Activated naive CD4-positive, alpha-beta T cell treated with Interleukin-2 at 50 U/mL for 16 hours (primary cell): ENCODE measurements at places on chromosomes 12 and 14.

GRCh38 chr12:27898022-27898421, 74.5 kb downstream of the PTHLH start:
- DNase-seq: no peak

- no peak for DNase-seq
Observed at GRCh38 chr12:122161682-122162081, 12.3 kb downstream of the IL31 start.

DNA sequence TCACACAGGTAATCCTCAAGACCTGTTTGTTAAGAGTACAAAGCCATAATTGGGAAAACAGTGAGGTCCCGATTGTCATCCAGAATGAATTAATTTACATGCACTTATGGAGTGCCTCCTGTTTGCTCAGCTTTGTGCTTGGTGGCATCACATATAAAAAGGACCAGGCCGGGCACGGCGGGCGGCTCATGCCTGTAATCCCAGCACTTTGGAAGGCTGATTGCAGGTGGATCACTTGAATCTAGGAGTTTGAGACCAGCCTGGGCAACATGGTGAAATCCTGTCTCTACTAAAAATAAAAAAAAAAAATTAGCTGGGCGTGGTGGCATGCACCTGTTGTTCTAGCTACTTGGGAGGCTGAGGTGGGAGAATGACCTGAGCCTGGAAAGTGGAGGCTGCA, 247.4 kb downstream of the CACNA1C start:
- no peak for DNase-seq

DNA sequence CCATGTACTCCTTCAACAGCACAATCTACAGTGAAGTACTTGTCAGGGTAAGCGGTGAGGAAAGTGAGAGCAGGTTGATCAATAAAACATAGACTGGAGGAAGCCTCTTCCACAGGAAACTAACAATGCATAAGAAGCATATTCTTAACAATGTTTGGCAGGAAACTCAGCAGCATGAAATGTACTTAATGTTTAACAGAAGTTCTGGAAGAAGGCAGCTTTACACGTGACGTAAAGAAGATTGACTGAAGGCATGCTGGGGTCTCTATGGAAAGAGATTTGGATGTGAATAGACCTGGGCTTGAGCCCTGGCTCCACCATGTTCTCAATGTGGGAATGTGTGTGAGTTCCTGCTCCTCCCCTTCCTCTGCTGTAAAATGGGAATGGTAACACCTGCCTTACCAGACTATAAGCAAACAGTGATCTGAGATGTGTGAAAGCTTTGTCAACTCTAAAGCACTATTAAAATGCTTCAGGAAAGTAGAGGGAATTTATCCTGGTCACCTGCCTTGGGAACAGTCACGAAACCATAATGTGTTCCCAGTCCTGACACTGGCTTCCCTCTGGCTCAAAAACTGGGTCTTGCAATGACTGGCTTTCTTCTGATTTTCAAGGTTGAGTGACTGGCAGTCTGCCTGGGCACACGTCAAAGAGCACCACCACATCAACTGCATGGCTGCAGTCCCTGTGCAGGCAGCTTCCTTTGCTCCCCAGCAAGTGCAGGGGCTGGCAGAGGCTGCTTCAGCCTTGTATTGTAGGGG, 384.6 kb downstream of the APAF1 start:
- DNase-seq: no peak

GRCh38 chr12:25269701-25270100, 19.0 kb upstream of the KRAS start:
- no peak for DNase-seq

DNA sequence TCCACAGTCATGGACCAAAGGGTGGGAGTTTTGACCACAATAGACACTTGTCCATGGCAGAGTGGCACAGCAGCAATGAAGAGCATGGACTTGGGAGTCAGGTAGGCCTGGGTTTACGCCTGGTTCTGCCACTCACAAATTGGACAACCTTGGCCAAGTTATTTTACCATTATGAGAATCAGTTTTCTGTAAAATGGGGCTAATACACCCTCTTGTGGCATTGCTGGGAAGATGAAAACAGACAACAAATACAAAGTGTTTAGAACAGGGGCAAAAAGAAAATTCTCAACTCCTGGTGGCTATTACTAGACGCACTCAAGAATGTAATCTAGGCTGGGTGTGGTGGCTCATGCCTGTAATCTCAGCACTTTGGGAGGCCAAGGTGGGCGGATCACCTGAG, 2.6 kb downstream of the C12orf43 start:
- DNase-seq: no peak

- no peak for DNase-seq
Observed at GRCh38 chr12:69919495-69919894, 94.5 kb downstream of the MYRFL start.

GRCh38 chr12:124786061-124786964, 77.4 kb downstream of the SCARB1 start:
- DNase-seq: no peak

- DNase-seq: no peak
Observed at GRCh38 chr12:2759733-2760132, 35.0 kb upstream of the FKBP4 start.

GRCh38 chr12:65800937-65801336, 23.3 kb upstream of the HMGA2 start:
- no peak for DNase-seq

DNA sequence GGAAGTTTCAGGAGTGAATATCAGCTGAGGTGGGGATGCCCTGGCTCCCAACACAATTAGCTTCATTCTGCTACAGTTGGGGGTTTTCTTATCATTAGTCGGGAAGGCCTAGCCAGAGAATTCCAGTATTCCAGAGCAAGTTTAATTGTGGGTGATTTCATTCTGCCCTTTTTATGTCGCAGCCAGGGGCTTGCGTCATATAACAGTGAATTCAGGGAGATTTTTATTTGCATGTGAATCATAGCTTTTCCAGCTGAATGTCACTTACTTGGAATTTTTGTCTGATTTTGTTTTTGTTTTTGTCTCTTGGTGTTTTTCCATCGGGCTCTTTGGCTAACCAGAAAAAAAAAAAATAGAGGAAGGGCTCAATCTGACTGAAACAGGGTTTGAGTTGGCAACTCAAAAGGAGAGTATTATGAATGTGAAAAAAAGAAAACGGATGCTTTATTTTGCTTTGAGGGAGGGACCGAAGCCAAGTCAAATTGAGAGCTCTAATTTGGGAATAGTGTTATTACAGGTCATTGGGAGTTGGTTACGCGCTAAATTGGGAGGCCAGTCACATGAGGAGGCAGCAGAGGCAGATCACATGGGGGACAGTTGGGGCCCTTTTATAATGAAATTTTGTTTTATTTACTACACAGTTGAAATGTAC, 119.4 kb downstream of the SAMD4A start:
- no peak for DNase-seq

DNA sequence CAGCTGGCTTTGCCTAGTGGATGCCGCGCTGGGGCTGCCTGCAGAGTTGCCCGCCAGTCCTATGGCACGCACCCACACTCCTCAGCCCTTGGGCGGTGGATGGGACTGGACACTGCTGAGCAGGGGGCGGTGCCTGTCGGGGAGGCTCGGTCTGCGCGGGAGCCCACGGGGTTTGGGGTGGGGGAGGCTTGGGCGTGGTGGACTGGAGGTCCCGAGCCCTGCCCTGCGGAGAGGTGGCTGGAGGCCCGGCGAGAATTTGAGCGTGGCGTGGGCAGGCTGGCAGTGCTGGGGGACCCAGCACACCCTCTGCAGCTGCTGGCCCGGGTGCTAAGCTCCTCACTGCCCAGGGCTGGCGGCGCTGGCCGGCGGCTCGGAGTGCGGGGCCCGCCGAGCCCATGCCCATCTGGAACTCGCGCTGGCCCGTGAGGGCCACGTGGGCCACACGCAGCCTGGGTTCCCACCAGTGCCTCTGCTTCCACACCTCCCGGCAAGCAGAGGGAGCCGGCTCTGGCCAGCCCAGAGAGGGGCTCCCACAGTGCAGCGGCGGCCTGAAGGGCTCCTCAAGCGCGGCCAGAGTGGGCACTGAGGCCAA, 68.1 kb downstream of the ETNK1 start:
- no peak for DNase-seq

- DNase-seq: no peak
Observed at GRCh38 chr12:80766897-80767296, 50.2 kb downstream of the MYF5 start.

GRCh38 chr14:88631091-88631490, 68.3 kb downstream of the ZC3H14 start:
- DNase-seq: no peak

DNA sequence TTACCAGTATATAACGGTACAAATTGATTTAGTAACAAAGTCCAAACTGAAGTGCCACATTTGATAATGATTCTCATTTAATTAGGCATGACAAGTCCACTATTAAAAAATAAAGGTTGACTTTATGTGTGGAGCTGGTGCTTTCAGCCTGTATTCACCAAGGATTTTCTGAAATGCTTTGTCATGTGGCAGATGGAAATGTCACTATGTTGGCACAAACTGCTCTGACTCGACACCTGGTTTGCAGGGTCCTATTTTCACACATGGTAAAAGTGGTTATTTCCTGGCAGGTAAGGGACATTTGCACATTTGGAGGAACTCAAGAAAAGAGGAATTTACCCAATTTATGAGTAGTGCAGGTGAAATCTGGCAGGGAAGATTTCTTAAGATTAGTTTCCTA, 572.6 kb upstream of the MDGA2 start:
- no peak for DNase-seq

GRCh38 chr12:43737646-43738045, 20.9 kb downstream of the PUS7L start:
- no peak for DNase-seq

GRCh38 chr14:103489621-103490020, 33.0 kb downstream of the CKB start:
- DNase-seq: no peak

DNA sequence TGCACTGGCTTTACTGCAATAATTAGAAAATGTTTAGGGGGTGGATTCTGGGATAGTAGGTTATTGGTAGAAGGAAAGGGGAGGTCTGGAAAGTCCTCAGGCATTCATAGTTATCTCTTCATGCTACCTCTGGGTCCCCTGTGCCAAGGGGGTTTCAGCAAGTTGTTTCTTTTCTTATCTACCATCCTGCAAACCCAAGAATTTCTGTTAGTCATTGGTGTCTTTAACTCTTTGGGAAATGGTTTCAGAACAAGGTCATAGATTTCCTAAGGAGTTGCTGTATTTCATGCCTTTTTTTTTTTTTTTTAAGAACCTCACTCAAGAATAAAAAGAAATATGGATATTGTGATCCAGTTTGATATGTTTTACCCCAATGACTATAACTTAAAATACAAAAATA, 63.6 kb downstream of the SLC4A8 start:
- DNase-seq: no peak

DNA sequence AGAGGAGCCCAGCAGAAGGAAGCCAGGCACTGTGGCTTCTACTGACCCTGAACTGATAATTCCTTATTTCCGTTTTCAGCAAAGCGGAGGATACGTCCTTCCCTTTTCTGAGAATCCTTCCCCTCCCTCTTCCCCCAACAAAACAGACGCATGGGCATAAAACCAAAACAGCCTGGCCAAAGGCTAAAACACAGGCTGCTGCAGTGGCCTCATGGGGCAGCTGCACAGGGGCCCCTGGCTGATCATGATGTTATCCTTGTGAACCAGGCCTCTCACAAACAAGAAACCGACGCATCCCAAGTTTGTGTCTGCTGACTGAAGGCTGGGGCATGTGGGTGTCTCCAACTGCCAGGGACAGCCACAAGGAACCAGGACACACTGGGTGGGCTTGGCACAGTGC, 23.4 kb upstream of the STON2 start:
- DNase-seq: no peak

GRCh38 chr12:118391424-118391823, 15.1 kb downstream of the SUDS3 start:
- no peak for DNase-seq

DNA sequence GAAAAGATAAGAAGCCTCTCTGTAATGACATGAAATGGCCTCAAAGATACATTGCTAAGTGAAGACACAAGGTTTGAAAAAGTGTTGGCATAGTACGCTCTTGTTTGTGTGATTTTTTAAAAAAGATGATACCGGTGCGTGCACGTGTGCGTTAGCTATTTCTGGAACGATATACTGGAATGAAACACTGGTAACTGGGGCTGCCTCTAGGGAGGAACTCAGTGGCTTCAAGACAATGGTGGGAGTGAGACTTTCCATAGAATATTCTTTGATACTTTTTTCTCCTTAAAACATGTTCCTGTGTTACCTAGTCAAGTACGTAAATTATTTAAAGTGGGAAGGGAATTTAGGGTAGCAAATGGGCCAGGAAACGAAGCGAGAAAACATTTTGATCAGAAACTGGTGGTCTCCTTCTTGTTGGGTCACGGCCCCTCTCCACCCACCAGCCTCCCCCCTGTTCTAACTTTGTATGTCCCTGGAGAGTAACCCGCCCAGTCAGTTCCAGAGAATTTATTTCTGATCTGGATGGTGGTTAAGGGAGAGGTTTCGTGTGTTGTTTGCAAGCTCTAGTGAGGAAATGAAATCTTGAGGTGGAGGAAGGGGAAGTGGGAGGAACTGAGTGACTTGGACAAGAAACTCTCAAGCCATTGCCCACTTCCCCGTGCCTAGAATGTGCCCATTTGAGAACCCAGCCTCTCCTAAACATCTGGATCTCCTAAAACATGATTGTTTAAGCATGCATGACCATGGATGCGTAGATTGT, 6.6 kb downstream of the FGF6 start:
- DNase-seq: no peak

DNA sequence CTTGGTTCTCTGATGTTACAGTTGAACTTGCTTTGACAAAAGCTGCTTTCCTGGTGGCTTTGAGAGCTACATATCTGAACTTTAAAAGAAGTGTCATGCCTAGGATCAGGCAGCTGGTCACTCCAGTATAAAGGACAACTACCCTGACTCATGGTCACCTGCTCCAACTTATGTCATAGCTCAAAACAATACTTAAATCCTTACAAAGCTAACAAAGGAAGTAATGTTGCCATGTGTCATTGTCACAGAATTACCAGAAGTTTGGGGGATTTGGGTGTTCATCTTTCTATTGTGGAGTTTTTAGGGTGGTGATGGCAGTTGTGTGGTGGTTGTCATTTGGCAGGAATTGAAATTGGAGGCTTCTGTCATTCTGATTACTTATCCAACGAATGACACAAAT, 1.8 kb upstream of the TCP11L2 start:
- no peak for DNase-seq

DNA sequence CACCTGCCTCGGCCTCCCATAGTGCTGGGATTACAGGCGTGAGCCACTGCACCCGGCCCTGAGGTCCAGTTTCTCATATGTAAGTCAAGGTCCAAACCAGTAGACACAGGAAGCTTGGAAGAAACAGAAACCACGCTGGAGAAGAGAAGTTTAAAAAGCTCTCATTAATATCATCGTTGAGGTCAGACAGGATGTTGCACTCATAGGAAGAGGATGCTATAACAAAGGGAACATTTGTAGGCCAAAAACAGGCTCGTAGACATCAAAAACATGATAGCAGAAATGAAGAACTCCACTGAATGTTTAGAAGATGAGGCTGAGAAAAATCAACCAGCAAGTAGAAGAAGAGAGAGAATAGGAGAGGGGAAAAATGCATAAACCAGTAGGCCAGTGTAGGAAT, 46.8 kb downstream of the ACACB start:
- no peak for DNase-seq

- no peak for DNase-seq
Observed at GRCh38 chr12:84698576-84699333, 213.8 kb downstream of the SLC6A15 start.
